ENCODE measurements at places on chromosomes 16 and 17. TPM values are rescaled to one million over a fixed set of nuclear protein-coding genes. Genes with fewer than 3 reads are reported as not detected.

- no peak for DNase-seq
These were observed 7.7 kb upstream of the MBTPS1 start for GRCh38 chr16:84124257-84125073.

Gene UNC13D
- 1.9 TPM for total RNA-seq

DNA sequence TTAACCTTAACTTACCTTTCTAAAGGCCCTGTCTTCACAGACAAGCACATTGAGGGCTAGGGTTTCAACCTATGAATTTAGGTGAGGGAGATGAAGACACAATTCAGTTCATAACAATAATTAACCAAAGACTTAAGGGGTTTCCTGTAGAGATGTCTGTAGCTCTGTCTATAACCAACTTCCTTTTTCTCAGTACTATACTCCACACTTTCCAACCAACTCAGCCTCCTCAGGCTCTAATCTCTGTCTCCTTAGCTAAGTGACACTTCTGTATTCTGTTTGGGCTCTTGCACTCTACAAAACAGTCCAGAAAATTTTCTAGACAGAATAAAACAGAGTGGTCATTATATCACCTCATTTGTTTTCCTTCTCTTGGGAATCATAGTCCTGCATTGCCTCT, 25.8 kb downstream of the CAPNS2 start:
- DNase-seq: no peak

- DNase-seq: peak; percentile 51
These were observed 31.0 kb upstream of the RHOT1 start for GRCh38 chr17:32111141-32111771.

GRCh38 chr16:69482410-69482991, 58.1 kb downstream of the CYB5B start:
- DNase-seq: peak; percentile 84

Gene P3H4
- 53.6 TPM for total RNA-seq

DNA sequence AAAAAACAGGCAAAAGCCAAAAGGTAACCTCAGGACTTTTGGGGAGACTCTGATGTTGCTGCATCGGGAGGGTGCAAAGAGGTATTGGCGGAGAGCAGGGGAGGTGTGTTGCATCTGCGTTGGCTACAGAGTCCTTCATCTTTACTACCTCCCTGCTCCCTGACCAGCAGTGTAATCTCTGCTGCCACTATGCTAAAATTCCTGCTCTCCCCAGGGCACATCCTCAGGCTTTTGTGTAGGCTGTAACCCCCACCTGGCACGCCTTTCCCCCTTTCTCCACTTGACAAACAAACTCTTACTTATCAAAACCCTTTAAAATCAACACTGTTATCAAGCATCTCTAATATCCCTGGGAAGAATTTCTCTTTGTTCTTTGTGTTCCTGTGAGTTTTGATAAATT, 435.3 kb downstream of the HAPSTR1 start:
- DNase-seq: no peak

Data from H4 (cell line).